Mammary epithelial cell (primary cell): ENCODE measurements at places on chromosomes 5 and 9. TPM values are rescaled to one million over a fixed set of nuclear protein-coding genes. Genes with fewer than 3 reads are reported as not detected.
A peak's percentile ranks its signal among the peaks of the same experiment; 100 is the strongest.

DNA sequence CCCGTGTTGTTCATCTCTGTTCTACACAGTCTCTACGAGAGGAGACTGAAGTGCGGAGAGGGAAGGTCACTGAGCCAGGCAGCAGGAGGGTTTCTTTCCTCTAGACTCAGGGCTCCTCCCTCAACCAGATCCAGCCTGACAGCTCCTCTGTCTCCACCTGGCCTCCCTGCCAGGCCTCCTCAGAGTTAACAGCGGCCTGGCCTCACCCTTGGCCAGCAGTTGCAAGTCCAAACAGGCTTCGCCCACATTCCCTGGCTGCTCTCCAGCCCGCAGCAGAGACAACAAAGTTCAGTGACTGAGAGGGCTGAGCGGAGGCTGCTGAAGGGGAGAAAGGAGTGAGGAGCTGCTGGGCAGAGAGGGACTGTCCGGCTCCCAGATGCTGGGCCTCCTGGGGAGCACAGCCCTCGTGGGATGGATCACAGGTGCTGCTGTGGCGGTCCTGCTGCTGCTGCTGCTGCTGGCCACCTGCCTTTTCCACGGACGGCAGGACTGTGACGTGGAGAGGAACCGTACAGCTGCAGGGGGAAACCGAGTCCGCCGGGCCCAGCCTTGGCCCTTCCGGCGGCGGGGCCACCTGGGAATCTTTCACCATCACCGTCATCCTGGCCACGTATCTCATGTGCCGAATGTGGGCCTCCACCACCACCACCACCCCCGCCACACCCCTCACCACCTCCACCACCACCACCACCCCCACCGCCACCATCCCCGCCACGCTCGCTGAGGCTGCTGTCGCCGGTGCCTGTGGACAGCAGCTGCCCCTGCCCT is at the start of gene HRCT1:
TSS of gene HRCT1 (plus strand) at position 291 of the 768 bp plus-strand sequence. CDS start at position 377, 86 bp downstream.
- DNase-seq, result peak; percentile 94

PRRC1 gene
- polyA plus RNA-seq, result 53.7 TPM

IGFBPL1 gene
- 0.11 TPM for polyA plus RNA-seq

- no peak for DNase-seq
Measured at GRCh38 chr5:115424030-115424429, 120.5 kb downstream of the FEM1C start.

- no peak for DNase-seq
Measured at GRCh38 chr9:133728856-133729616, 9.1 kb downstream of the SARDH start.
